Stimulated activated CD4-positive, alpha-beta T cell treated with anti-CD3 and anti-CD28 coated beads, Interleukin-12 subunit alpha, Interleukin-12 subunit beta, amount 100 ng/mL, for 4 hours (primary cell): ENCODE measurements at places on chromosomes 11 and 22.
A peak's percentile ranks its signal among the peaks of the same experiment; 100 is the strongest.

DNA sequence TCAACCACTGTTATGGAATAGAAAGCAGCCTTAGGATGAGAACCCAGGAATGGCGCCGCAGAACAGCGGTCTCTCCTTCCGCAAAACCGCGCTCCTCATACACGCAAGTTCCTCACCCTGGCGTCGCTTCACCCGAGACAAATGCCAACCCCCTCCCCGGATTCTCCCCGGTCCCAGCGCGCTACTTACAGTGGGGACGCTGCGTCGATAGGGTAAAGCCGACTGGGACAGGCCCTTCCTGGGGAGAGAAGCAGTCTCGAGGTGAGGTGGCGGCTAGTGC lies 287 bp downstream of the RPS13 start:
- DNase-seq = no peak

GRCh38 chr11:120034881-120035630 lies 102.9 kb downstream of the TRIM29 start:
- DNase-seq = no peak

DNA sequence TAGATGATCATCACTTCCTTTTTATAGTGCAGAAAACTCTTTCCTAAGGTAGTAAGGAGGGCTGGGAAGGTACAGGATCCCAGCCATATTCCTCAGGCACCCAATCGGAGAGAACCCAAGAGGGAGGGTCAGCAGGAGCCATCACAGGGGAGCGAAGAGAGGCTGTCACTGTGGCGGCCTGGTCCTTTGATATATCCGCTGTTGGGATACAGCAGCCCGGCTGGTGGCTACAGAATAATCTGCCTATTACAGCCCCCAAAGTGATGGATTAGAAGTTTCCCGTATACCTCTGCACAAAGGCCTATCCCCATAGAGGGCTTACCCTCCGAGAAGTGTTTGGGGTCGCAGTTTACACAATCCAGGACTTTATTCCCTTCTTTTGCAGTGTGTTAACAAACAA lies 48.5 kb downstream of the OR4D9 start:
- no peak for DNase-seq

- no peak for DNase-seq
Observed at GRCh38 chr11:115618428-115618827, 114.2 kb upstream of the CADM1 start.

DNA sequence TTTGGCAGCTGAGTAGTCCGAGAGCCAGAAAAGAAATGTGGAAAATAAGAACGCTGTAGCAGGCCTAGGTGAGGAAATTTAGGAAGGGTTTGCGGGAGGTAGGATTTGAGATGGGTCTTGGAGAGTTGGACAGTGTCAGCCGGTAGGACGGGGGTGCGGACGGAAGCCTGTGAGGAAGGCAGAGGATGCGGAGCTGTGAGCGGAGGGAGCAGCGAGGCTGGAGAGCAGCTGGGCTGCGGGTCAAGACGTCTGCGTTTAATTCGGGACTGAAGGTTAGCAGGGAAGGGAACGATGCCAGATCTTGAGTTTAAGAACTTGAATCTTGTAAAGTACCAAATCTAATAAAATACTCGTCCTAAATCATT lies 669 bp upstream of the TIGD3 start:
- no peak for DNase-seq

GRCh38 chr22:22547692-22548300 lies 11.3 kb downstream of the PRAME start:
- DNase-seq = no peak

- no peak for DNase-seq
Observed at GRCh38 chr11:117794772-117795629, 2.0 kb downstream of the DSCAML1 start.

DNA sequence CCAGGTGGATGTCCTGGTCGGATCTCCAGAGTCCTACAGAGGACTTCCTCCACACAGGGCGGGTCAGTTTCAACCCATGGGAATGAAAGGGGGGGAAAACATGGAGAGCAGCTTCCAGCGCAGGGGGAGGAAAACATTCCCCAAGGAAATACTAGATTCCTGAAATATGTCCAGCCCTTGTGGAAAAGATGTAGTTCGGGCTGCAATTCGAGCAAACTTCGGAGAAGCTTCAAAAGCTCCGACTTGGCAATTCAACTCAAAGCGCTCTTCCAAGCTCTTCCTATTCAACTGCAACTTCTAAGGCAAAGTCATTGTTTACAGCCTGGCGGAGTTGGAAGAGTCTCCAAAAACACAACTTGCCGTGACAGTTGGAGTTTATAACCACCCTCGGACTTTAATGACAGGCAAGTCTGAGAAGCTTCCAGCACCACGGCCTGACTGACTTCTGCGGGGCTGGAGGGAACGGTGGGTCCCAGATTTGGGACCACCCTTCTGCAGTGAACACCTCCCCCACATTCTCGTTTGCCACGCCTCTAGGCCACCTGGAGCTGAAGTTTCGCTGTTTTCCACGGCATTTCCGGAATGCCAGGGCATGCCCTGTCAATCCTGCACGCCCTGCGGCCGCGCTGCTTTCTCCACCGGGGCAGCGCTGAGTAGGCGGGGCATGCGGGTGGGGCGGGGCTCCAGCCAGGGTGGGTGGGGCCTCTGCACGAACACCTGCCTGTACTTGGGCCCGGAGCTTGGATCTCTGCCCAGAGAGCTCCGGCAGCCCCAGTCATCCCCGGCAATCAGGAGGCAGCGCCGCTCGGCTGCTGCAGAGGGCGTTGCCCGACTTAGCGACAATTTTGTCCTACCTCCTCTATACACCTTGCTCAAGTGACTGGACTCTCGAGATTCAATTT lies 49.0 kb upstream of the BIRC3 start:
- peak; percentile 75 for DNase-seq

DNA sequence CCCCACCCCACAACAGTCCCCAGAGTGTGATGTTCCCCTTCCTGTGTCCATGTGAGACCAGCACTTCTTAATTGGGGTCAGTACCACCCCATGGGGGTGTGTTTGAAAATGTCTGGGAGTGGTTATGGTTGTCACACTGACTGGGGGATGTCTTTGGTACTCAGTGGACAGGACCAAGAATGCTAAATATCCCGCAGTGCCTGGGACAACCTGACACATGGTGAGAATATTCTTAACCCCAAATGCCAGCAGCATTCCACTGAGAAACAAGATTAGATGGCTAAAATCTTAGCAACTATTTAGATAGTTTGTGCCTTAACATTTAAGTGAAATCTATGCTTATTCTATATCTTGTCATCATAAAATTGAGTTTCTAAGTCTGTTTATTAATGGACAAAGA lies 177.5 kb upstream of the ZBED5 start:
- DNase-seq = no peak

DNA sequence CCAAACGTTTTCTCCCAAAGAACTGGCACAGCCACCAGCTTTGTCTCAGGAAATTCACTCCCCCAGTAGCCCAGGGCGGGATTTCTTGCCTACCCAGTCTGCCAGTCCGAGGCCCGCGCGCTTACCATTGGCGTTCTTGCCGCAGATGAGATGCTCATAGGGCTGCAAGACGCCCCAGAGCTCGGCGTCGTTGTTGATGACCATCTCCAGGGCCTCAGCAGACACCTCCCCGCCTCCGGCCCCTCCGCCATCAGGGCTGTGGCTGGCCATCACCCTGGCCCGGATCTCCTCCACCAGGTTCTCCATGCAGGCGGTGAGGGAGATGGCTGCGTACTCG lies 1.3 kb downstream of the ABTB2 start:
- peak; percentile 16 for DNase-seq

DNA sequence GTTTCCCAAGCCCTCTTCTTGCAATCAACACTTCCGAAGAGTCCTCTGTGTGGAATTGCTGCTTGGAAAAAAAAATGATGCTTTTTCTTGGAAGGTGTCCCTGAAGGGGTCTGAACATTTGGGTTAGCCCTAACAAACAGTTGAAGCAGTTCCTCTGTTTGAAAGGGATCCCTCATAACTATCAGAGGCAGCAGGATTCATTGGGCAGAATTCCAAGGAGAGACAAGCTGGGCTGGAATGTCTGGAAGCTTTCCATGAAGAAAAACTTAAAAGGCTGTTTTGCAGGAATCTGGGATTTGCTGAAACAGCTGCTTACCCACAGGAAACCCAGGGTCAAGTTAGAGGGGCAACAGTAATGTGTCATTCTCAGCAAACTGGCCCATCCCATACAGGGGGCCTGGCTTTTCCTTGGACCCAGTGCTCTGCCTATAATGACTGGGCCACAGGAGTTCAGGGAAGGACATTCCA lies 3.1 kb downstream of the CSNK2A3 start:
- DNase-seq = no peak

DNA sequence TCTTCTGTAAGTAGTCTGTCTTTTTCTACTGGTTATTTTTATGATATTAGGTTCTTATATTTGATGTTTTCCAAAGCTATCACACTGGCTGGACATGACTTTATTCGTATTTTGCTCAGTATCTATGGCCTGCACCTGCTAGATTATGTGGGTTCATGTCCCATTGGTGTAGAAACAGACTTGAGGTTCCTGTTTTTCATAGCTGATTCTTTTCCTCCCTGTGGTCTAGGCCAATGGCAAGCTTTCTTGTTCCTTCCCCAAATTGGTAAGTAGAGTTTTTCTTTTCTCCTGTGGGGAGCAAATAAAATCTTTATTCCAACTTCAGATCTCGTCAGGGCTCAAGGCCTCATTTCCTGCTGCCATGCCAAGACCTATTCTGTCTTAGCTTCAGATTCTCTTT lies 30.2 kb upstream of the SWAP70 start:
- DNase-seq = no peak

- DNase-seq = peak; percentile 28
Observed at GRCh38 chr22:20566420-20567260, 59.2 kb downstream of the MED15 start.

DNA sequence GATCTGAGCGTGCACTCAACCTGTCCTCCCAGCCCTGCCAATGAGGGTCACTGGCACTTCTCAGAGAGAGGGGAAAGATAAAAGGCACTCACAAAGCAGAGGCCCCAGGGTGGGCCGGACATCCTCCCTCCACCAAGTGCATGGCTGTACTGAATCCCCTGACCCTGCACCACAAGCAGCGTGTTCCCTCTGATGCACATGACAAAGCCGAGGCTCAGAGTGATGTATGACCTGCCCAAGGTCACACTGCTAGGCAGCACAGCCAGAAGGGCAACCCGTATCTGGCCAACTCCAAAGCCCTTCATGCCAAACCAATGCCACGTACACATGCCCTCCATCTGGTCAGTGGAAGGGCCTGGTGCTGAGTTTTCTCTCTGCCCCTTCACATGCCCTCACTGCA lies 22.1 kb downstream of the SPATA19 start:
- no peak for DNase-seq

GRCh38 chr22:19610518-19611253 lies 86.5 kb upstream of the CLDN5 start:
- DNase-seq = no peak

GRCh38 chr22:24805790-24806662 lies at the start of gene SGSM1:
Gene SGSM1 (plus strand): TSS chr22:24806211. CDS start chr22:24806326, 115 bp downstream.
- DNase-seq = peak; percentile 77

- no peak for DNase-seq
Observed at GRCh38 chr11:5368502-5369043, 15.0 kb upstream of the OR51M1 start.

DNA sequence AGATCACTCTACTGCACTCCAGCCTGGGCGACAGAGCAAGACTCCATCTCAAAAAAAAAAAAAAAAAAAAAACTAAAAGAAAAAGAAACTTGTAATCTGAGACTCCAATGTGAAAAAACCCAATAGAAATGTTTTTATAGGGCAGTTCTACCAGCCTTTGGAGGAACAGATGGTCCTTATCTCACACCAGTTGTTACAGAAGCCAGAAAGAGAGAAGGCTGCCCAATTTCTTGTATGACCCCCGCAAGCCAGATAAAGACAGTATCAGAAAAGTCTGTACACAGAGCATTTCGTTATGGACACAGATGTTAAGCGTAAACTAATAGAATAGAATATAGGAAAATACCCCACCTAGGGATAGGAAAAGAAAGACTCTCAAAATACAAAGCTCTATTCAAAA lies 11.3 kb upstream of the TSGA10IP start:
- DNase-seq = no peak

- no peak for DNase-seq
Observed at GRCh38 chr11:47843361-47844055, 4.6 kb downstream of the NUP160 start.

DNA sequence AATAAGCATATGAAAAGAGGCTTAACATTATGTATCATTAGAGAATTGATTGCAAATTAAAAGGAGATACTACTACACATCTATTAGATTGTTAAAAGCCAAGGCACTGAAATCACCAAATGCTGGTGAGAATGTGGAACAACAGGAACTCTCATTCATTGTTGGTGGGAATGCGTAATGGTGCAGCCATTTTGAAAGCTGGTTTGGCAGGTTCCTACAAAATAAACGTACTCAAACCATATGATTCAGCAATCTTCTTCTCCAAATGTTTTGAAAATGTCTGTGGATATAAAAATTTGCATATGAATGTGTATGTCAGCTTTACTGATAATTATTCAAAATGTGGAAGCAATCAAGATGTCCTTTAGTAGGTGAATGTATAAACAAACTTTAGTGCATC lies 176.4 kb upstream of the PLET1 start:
- no peak for DNase-seq
